T-helper 1 cell (primary cell): ENCODE measurements at places on chromosomes 2 and 18.

- DNase-seq, result no peak
These were observed 212.8 kb upstream of the SOX11 start for GRCh38 chr2:5479265-5479928.

GRCh38 chr2:72931280-72931910, 14.1 kb downstream of the EMX1 start:
- no peak for DNase-seq

DNA sequence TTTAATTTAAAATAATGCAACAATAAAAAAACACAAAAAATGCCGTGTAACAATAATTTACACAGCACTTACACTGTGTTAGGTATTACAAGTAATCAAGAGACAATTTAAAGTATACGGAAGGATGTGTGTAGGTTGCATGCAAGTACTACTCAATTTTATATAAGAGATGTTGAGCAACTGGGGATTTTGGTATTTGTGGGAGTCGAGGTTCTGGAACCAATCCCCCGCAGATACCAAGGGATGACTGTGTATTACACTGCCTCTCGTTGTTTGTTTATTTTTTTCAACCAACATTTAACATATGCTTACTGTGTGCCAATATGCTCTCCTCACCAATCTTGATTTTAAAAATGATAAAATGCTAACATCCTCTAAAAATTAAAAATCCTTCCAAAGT, 24.8 kb downstream of the MAP3K2 start:
- no peak for DNase-seq

- no peak for DNase-seq
These were observed at the start of gene KLHL30 for GRCh38 chr2:238138331-238139195. Gene KLHL30, plus strand, starts transcription at chr2:238138668. Its CDS starts 2,087 bp downstream, at chr2:238140755.

GRCh38 chr2:56348392-56349210, 164.8 kb downstream of the CCDC85A start:
- no peak for DNase-seq

- no peak for DNase-seq
These were observed 95.9 kb downstream of the KCNJ3 start for GRCh38 chr2:154794406-154794805.

DNA sequence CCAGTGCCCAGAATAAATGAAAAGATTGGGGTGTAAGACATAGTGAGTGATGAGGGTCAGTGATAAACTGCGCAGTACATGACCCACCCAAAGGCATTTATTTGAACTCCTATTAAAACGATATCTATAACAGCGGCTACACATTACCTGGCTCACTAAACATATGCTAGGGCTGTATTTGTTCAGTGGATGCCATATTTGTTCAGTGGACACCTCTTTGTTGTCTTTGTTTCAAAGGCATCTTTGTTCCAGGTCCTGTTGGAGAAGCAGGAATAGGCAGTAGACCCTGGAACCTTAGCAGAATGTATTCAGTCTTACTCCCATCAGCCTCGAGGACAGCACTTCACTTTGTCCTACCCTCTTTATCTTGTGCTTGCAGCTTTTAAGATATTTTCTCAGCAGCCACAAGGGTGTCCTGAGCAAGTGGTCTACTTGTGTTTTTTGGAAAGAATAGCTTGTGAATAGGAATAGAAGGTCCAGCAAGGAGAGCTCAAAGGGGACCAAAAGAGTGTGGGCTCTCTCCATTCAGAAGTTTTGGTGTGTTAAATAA, 650.8 kb upstream of the FANCL start:
- DNase-seq, result no peak

- no peak for DNase-seq
These were observed 74.2 kb downstream of the CD8B2 start for GRCh38 chr2:106561356-106561755.

DNA sequence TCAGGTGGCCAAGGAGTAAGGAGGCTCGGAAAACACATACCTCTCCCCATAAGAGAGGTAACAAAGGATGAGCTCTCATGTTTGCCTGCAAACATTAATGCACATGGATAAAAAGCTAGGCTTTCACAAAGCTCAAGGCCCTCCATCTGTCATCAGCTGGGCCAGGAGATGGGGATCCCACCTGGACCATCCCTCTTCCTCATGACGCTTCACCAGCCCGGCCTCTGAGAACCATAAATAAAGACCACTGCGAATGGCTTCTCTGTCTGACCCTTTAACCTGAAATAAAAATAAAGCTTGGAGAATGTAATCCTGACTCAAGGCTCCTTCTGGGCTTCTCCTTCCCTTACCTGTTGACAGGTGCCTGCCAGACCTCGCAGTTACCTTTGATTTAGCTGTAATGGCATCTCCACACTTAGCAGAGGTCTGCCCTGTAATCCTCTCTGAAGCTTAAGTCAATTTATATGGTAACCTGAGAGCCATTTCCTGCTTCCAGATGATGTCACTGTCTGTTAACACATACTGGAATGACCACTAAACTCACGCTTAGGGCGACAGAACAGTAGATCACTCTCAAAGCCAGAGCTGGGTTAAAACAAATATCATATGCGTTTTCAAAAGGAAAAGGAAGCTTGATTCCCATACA, 29.3 kb upstream of the FOXI3 start:
- DNase-seq, result no peak

DNA sequence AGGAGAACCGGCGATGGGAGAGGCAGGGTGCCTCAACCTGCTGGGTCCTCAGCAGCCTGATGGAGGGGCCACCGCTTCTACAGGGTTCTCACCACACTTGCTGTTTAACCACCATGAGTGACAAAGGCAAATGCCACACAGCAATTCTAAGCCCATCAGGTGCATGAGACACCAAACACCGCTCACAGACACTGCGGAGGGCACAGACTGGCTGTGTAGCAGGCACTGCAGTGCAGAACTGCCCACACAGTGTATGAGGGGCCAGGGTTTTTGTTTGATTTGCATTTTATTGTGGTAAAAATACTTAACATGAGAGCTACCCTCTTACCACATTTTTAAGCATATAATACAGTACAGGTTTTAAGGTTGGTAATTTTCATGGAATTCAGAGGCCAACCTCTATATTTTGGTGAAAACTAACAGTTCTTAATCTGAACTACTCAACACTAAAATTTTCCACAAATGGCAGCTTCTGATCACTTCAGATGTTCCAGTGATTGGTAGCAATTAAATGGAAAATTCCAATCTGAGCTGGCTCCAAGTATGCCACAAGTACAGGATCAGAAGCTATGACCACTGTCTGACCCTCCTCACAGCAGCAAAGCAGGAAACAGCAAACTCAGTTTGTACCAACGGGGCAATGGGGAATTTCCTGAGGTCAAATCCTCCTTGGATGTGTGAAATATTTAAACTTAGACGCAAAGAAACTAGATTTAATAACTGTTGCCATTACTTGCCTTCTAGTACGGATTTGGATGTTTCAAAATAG, 67.7 kb downstream of the FAM210A start:
- DNase-seq, result no peak

- no peak for DNase-seq
These were observed 7.0 kb upstream of the NXPH2 start for GRCh38 chr2:138787053-138787666.

DNA sequence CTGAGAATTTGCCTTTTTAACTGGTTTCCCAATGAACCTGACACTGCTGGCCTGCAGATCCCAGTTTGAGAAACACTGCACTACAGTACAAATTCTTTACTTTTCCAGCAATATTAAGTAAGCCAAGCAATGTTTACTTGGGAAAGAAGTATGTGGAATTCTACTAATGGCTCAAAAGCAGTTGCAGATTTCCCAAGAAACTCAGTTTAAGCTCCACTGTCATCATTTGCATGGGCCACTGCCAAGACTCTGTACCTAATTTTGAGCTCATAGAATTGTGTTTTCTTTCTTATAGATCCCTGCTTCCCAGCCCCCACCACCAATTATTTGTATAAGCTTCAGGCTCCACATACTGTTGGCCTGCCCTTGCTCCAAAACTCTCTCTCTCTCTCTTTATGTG, 676.1 kb downstream of the RNF144A start:
- DNase-seq, result no peak

DNA sequence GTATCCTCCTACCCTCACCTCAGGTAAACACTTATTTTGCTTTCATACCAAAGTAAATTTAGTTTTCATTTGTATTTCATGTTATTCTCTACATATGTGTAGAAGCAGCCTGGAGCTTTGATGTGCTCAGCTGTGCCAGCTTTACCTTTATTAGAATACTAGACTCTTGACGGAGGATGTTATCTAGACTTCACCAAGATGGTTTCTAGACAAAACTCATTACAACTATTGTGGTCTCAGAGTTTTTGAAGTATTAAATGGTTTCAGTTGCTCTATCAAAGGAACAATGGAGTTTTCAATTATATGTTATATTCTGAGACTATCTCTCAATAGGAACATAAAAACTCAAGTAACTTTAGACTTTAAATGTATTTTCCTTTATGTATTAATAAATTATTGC, 5.0 kb upstream of the IL18RAP start:
- DNase-seq, result no peak

GRCh38 chr2:10378189-10378588, 69.9 kb downstream of the ODC1 start:
- no peak for DNase-seq

GRCh38 chr2:42458396-42458795, 35.4 kb downstream of the KCNG3 start:
- no peak for DNase-seq

- DNase-seq, result no peak
These were observed 212.5 kb downstream of the ZFP36L2 start for GRCh38 chr2:43013821-43014345.

GRCh38 chr2:240831594-240832204, 11.7 kb upstream of the KIF1A start:
- DNase-seq, result no peak

- DNase-seq, result no peak
These were observed 41.1 kb downstream of the ID2 start for GRCh38 chr2:8722986-8723385.

DNA sequence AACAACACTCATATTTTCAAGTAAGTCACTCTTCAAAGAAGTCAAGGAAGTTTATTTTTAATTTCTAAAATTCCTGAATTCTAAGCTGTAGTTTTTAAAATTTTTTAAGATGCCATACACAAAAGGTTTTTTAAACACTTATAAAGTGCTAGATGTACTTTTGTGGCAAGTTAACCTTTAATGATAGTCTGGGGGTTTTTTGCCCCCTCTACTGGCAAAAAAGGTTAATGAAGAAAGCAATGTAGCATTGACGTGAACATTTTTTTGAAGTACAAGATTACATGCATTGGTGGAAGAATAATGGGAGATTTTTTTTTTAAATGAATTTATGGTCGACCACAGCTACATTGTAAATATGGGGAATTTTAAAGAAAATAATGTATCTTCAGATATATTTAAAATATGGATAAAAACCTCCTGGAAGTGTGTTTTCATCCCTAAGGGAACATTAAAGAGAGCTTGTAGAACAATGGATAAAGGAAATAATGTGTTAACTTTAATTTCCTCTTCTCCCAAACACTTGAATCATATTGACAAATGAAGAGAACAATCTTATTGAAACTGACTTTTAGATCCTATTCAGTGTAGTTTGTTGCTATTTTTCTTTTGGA, 12.6 kb downstream of the ITPRID2 start:
- no peak for DNase-seq

- DNase-seq, result no peak
These were observed 25.5 kb upstream of the ALMS1 start for GRCh38 chr2:73359915-73360697.

DNA sequence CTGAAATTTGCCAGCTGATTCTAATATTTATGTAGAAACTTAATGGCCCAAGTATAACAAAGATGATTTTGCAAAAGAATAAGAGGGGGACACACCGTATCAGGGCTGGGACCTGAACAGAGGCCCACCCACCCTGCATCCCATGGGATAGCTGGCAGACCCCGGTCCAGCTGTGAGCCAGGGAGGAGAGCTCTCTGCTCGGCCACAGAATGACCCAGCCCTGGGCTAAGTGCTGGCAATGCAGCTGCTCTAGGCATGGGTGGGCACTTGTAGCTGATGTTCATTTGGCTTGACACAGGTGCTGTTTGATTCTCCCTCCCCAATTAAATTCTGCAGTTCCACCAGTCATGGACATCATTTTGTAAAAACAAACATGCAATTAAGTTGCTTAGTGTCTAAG, 522.8 kb upstream of the RAB6C start:
- DNase-seq, result no peak

DNA sequence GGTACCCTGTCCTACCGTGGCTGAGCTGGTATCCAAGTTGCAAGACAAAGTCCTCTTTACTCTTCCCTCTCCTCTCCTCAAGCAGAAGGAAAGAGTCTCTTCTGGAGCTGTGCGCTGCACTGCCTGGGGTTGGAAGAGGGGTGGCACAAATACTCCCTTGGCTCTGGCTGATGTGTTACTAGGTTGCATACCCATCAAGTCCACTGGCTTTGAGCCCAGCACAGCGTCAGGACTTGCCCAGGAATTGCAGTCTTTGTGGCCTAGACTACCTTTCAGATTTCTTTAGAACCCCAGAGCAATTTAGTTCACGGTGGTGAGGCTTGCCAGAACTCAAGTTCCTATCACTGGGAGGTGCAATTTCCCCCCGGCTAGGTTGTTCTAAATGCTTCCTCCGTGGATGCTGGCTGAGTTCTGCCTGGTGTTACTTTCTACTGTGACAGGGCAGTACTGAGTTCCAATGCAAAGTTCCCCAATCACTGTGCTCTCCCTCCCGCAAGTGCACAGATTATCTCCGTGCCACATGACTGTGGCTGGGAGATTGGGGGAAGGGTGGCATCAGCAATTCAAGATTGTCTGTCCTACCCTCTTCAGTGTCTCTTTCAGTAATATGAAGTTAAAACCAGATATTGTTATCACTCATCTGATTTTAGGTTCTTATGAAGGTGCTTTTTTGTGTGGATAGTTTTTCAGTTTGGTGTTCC, 13.4 kb downstream of the MYO3B start:
- DNase-seq, result no peak

GRCh38 chr2:170463206-170463537, 252.0 kb upstream of the SP5 start:
- DNase-seq, result no peak

DNA sequence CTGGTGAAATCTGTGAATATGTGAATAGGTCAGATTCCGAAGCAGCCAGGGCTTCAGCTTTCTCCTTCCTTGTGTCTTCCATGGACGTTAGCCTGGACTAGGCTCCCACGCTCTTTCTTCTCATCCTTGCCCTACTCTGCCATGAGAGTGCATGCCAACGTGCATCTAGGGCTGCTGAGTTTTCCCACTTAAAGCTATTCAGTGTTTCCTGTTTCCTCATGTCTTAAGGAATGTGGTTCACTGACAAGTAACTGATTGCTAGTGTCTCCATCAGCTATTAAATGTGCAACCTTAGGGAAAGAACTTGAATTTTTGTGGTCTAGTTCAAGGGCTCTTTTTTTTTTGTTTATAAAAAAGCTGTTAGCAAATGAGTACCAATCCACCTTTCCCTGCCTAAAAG, 642.3 kb upstream of the LINC00305 start:
- DNase-seq, result no peak

GRCh38 chr18:75218065-75218923, 7.7 kb downstream of the TSHZ1 start:
- no peak for DNase-seq

- DNase-seq, result no peak
These were observed 737.6 kb downstream of the LRP1B start for GRCh38 chr2:141393214-141393545.

DNA sequence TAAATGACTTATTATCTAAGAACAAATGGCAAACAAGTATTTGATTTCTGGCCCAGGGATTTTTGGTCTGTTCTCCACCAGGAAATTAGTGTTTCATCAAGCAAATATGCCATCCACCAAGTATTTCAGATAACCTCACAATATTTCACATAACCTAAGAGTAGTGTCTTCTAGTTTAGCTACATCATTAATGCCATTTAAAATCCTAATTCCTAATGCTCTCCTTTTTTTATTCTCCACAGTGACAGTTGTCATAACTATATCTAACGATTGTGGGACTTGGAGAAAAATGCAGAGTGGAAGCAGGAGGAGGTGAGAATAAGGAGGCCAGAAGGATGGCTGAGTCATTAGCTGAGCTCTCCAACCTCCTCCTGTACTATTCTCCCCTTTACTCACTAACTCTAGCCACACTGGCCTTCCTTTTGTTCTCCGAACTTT, 58.5 kb upstream of the CTLA4 start:
- DNase-seq, result no peak
